NCI-H1105 treated with DMSO at 0.1 percent for 48 hours (cell line): ENCODE measurements at places on chromosomes 1 and 21.

DNA sequence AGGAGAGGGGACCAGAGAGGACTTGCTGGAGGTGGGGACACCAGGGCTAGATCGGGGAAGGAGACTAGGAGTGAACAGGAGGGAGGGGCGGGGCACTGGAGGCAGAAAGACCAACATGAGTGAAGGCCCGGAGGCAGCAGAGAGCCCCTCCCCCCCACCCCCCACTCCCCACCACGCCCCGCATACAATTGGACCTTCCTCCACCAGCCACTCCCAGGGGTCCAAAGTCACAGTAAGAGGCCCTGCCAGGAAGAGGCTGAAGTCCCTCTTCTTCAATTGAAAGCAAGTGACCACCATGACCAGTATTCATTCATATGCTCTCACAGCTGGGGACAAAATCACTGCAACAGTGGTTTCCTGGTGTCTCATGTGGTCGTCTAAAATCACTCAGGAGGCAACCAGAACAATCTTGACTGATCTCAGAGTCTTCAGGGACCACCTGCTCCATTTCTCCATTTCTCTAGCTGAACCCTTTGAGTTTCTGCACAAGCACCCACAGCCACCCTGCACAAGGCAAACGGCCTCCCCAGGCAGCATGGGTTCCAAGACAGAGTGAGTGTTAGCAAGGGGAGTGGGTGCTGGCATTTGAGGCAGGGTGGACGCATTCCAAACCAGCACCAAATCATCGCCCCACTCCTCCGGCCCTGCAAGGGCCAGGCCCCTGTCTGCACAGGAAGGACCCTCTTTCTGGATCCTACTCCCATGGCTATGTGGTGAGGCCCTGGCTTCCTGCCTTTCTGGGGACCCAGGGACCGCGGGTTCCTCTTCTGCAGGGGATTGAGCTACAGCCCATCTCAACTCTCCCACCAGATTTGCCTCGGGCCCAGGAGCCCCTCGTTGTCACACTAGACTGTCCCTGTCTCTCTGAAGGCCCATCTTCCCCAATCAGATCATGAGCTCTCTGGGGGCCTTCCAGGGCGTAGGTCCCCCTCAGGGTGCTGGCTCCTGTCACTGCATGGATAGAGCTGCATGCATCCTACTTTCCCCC lies 17.0 kb downstream of the LAPTM5 start:
- no peak for DNase-seq

- no peak for DNase-seq
Measured at GRCh38 chr1:172515927-172516326, 17.0 kb upstream of the SUCO start.

DNA sequence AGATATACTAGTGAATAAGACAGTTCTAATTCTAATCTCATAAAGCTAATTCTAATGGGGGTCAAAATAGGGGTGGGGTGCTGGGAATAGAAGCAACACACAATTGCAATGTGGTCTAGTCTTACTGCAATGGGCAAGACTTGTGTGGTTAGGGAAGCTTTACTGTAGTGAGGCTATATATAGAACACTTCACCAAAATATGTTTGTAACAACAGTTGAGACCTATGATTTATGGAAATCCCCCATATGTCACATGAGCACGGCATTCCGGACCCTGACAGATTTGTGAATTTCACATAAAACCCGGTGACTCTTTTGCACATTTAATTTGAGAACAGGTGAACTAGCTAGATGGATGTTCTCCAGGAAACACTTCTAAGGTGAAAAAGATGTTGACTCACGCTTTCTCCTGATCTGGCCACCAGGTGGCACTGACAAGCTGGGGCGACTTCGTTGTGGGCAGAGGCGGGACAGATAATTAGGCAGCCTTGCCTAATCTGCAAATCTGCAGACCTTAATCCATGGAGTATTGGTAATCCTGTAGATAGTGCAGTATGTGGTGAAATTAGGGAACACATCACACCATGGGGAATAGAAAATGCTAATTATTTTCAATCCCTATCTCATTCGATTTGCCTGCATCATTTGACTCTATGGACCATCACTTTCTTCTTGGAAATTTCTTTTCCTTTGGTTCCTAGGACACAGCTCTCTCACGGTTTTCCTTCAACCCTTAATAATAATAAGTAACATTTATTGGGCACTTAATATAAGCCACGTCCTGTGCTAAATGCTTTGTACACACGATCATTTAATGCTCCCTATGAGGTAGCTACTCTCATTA lies 37.7 kb downstream of the KIAA0040 start:
- DNase-seq: peak; percentile 64

DNA sequence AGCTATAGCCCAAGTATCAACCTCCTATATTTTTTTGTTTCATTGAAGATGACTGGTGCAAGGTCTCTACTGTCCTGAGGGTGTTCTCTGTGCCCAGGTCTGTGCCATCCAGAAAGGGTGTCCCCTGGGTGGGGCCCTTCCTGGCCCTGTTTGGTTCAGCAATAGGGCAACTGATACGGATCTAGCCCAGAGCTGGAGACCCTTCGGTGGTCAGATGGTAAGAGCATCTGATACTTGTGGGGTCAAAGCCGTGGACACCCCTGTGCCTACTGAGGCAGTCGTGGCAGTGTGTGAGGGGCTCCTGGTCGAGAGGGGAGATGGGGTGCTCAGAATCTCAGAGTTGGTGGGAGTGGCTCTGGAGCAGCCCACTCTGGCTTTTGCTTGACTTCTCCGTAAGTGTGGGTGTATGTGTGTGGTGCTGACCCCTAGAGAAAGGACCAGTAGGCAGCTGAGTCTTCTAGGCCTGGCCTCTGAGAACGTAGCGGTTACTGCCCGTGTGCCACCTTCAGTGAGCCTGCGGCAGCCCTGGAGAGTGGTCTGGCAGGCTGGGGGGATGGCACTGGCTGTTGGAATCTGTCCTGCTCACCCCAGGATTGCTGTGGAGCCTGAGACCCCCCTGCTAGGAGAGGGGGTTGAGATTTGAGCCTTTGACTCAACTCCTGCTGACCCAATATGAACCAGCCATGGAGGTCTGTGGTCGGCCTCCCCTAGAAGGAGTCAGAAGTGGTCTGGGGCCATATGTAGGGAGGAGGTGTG lies 2.7 kb downstream of the AMPD2 start:
- no peak for DNase-seq

DNA sequence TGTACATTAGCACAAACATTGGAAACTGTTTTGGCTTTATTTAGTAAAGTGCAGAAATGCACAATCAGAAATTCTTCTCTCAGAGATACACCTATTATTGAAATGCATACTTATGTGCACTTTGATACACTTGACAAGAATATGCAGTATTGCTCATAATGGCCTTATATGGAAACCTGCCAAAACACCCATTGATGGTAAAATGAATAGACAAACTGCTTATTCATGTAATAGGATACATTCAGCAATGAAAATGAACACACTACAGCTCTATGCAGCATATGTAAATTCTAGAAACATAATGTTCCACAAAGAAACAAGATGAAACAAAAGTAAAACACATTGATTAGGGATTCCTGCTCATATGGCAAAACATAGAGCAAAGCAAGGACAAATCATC lies 223.9 kb downstream of the S1PR1 start:
- DNase-seq: peak; percentile 92

- DNase-seq: peak; percentile 27
Measured at GRCh38 chr21:41269535-41269934, 47.1 kb upstream of the FAM3B start.

DNA sequence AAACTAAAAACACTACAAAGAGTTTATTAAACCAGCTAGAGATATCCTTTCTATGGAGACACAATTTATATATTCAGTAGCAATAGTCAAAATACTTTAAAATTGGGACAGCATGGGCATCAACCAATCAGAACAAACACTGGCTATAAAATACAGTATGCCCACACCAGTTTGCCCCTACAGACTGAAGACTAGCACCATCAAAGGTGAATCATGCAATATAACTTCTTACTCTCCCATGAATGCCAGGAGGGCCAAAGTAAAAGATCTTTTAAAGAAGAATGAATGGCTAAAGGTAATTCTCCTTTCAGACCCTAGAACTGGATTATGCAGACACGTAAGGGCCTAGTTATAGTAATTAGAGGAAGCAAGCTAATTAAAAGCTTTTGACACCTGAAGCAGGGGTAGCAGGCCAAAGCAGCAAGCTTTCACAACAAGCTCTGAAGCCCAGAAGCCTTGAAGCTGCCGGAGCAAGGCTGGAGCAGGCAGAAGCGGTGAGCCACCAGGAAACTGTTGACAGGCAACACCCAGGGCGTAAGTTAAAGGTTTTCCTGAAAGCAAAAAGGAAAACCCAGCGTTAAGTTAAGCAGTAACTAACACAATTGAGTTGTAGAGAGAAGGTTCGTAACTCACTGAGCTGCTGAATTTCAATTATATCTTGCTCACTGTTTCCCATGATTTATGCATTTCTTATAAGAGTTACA lies 99.3 kb downstream of the CDC42BPA start:
- DNase-seq: no peak

DNA sequence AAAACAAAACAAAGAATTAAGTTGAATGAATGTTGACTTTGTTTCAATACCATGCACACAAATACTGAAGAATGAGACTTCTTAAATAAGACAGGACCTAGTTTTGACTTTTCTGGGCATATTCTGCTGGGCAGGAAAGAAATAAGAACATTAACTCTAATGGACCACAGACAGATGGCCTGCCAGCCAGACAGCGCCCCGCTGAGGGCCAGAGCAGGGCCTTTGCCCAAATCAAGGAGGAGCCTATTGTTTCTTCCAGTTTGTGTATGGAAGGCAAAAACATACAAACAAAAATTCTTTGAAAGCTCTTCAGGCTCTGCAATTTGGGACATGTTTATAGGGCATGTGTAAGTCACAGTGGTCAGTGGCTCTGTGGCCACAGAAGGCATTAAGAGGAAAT lies 44.4 kb upstream of the KIF26B start:
- no peak for DNase-seq

DNA sequence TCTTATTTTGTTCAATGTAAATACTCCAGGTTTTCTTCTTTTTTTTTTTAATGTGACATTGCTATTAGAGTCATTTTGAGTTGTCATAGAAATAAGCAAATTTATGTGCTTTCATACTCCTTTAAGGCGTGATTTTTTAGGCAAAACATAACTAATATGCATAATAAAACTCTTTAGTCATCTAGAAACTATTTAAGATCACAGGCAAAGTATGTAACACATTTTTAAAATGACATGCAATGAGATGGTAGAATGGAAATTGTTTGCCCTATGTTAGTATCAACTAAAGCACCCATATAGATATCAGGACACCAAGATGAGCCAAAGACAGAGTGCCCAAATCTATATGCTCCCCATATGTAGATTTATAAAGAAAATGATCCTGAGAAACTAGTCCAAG lies 41.5 kb upstream of the SGIP1 start:
- DNase-seq: no peak

DNA sequence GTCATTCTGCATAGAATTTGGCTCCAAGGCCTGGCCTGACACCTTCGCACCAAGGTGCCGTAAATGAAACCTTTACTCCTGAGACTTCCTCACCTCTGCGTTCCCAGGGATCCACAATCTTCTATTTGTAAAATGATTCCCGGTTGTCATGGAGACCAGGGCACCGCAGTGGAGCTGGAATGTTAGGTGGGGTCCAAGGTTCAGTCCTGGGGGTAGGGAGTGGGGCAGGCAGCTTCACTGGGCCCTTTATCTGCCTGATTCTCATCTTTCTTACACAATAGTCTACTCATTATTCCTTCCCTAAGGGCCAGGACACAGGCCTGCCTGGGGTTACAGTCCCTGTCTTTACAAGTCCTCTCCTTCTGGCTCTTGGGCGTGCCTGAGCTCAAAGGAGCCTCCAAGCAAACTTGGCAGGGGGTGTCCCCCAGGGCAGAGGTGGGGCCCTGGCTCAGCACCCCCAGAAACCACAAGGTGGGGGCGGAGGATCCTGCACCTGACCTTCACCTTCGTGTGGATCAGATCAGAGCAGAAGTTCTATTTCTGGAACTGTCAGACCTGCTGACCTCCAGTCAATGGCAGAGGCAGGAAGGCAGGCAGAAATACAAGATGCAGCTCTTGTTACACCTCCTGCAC lies 51.1 kb downstream of the RIPK4 start:
- DNase-seq: no peak

- no peak for DNase-seq
Measured at GRCh38 chr1:211625040-211625439, 46.1 kb upstream of the SLC30A1 start.

DNA sequence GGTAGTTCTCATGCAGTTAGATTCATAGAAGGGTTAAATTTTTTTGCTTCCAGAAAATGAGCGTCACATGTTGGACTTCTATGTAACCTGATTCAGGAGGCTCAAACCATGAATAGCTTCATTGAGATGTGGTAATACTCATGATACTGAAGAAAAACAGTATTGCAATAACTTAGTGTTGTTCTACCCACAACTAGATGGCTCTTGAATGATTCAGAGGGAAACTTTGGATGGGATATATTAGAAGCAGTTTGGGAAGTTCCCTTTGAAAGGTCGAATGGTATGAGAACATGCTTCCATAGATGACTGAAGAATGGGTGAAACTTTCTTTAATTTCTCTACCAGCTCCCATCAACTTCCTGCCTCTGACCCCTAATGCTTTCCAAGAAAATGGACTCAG lies 211.7 kb upstream of the PTGFR start:
- DNase-seq: no peak
